Activated T-cell treated with anti-CD3 and anti-CD28 coated beads, Interleukin-2, amount 50 U/mL, for 4 hours (primary cell): ENCODE measurements at places on chromosomes 7 and 10. TPM values are rescaled to one million over a fixed set of nuclear protein-coding genes. Genes with fewer than 3 reads are reported as not detected.

YKT6 gene
- total RNA-seq, result 121 TPM

NDUFB8 gene
- 261 TPM for total RNA-seq

HMX2 gene
- not detected for total RNA-seq

ATRNL1 gene
- total RNA-seq, result 0.11 TPM

SPAM1 gene
- total RNA-seq, result not detected

PTN gene
- not detected for total RNA-seq

CDH23 gene
- 0.71 TPM for total RNA-seq

THSD7A gene
- total RNA-seq, result not detected

CBX3 gene
- 246 TPM for total RNA-seq

DNA sequence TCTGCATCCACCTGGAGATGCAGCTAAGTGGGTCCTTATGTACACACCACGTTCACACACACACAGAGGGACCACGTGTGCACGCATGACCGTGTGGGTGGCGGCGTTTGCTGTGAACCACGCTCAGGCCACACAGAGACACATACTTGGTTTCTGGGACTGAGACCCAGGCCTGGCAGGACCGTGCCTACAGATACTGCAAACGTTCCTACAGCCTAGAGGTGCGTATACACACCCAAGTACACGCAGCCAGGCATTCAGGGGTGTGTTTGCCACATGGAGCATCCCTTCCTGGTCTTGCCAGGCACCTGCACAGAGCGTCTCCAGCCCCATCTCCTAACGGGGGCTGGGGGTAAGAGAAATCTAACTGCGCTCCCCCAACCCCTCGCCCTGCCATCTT, 49.0 kb upstream of the GTF2IRD1 start:
- no peak for DNase-seq

GRCh38 chr10:116780691-116781205, 38.4 kb upstream of the HSPA12A start:
- DNase-seq, result no peak

- DNase-seq, result no peak
Observed at GRCh38 chr7:2116989-2117591, 115.7 kb downstream of the MAD1L1 start.

- no peak for DNase-seq
Observed at GRCh38 chr7:8249121-8249520, 12.8 kb downstream of the ICA1 start.

GRCh38 chr10:36677431-36677768, 448.0 kb upstream of the ANKRD30A start:
- no peak for DNase-seq

DNA sequence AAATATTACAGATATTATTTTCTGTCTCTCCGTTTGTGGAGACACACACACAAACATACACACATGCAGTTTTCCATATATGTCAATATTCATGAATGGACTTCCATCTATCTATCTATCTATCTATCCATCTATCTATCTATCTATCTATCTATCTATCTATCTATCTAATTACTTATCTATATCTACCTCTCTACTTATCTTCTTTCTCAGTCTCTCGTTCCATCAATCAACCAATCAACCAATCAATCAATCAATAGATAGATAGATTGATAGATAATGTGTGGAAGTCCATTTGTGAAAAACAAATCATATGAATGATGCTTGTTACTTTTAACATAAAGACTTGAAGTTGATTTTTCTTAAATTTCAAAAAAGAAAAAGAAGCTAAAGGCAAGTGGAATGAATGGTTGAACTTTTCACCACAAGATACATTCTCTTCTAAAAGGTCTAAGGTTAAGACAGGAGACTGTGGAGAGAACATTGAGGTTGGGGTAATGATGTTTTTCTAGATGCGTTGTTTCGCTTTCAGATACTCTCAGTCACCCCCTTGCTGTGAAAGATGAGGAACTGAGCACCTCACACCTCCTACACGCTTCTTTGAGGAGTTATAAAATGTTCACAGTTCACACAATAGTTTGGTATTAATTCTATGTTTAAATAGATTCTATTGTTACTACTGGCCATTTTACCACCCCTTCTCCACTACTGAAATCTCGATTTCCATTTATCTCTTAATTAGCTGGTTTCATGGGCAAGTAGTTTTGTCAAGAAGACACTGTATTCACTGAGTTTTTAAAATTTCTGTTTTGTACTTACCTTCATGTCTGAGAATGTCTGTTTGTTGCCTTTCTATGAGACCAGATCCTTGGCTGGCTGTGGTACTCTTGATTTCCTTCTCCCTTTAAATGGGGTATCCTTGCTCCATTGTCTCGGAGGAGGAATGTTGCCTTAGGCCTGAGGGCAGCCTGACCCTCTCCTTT, 114.1 kb downstream of the EMX2 start:
- no peak for DNase-seq

GRCh38 chr10:70355051-70356021, 27.1 kb downstream of the LRRC20 start:
- DNase-seq, result no peak

DNA sequence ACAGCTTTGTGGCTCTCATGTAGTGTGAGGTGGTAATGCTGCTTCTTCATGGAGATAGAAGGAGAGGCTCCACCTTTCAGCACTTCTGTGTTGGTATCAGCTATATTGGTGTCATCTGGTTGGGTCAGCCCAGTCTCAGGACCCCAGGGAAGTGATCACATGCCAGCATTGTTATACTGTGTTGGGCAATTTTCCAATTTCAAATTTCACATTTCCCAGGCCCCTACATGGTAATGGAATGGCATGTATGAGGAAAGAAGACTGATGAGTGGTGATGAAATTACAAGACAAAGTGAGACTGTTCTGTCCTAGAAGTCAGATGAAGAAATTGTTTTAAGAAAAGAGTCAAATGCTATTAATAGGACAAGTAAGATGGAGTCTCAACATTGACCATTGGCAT, 3.7 kb upstream of the AKR1C3 start:
- no peak for DNase-seq

GRCh38 chr7:139772873-139773272, 4.9 kb downstream of the HIPK2 start:
- DNase-seq, result no peak

GRCh38 chr10:13809427-13809826, 222.7 kb downstream of the PRPF18 start:
- DNase-seq, result no peak

DNA sequence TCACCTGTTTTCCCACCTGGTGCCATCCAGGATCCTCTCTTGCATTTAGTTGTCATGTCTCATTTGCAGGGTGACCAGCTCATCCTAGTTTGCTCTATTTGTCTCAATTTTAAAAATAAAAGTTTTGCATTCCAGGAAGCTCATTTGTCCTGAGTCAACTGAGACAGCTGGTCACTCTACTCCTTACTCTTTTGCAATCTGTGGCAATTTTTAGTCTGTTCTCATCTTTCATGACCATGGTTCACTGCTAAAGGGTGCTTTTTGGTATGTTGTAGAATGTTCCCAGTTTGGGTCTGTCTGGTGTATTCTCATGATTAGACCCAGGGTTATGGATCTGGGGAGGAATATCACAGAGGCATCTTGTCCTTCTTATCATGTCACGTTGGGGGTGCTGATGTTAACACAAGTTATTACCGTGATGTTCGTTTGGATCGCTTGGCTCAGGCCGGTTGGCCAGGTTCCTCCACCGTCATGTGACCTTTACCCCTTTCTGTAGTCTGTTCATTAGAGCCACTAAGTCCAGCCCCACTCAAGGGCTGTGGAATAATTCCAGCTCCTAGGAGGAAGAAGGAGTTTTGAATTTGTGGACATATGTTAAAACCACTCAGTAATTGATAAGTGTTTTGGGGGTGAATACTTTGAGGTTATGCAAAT, 103.3 kb upstream of the IGFBP3 start:
- no peak for DNase-seq

- no peak for DNase-seq
Observed at GRCh38 chr7:138750901-138751464, 46.8 kb upstream of the TMEM213 start.

GRCh38 chr10:63107943-63108437, 25.1 kb upstream of the NRBF2 start:
- DNase-seq, result no peak

DNA sequence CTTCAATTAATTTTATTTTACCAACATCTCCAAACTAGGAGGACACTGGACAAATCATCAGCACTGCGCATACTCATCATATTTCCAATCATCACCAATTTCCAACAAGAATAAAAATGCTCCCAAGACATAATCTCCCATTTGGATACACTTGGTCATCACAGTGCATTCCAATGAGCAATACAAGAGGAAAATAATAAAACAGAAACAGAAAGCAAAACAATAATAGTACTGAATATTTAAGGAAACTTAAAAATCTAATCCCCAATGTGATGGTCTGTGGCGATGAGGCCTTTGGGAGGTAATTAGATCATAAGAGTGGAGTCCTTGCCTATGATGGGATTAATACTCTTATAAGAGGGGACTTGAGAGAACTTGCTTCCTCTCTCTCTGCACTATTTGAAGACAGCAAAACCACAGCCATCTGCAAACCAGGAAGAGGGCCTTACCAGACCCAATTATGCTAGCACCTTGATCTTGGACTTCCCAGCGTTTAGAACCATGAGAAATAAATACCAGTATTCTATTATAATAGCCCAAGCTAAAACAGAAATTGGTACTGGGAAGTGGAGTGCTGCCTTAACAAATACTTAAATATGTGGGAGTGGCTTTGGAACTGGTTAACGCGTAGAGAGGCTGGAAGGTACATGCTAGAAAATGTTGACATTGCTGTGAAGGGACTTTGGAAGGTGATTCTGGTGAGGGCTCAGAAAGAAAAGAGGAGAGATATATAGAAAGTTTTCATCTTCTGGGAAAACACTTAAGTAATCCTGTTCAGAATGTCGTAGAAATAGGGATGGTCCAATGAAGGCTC, 91.5 kb downstream of the JAZF1 start:
- no peak for DNase-seq

DNA sequence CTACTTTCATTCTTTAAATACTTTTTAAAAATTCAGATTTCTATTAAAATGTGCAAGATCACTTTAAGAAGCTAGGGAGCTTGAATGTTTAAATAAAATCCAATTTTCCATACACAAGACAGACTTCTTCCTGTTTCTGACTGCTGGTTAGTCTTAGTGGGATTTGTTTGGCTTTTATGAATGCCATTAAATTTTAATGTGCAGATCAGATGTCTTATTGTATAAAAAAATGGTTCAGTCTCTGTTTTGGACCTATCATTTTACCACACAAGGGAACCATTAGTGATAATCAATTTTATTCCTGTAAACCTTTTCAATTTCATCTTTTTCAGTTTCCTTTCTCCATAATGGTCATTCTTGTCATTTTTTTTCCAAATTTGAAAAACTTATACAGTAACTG, 63.2 kb downstream of the VCL start:
- no peak for DNase-seq

GRCh38 chr10:5685764-5686240, 1.2 kb downstream of the TASOR2 start:
- no peak for DNase-seq

DNA sequence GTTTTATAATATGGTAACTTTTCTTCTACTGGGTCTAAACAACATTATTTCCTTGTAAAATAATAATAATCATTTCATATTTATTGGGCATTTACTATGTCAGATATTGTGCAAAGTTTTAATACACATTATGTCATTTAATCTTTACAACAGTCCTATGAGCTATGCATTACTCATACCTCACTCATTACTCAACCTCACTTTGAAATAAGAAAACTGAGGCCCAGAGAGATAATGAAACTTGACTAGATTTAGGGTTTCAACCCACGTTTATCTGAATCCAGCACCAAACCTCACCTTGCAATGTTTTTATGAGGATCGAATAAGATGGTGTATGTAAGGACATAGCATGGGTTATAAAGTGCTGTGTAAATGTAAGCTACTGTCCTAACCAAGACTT, 153.2 kb upstream of the SLC13A1 start:
- no peak for DNase-seq

DNA sequence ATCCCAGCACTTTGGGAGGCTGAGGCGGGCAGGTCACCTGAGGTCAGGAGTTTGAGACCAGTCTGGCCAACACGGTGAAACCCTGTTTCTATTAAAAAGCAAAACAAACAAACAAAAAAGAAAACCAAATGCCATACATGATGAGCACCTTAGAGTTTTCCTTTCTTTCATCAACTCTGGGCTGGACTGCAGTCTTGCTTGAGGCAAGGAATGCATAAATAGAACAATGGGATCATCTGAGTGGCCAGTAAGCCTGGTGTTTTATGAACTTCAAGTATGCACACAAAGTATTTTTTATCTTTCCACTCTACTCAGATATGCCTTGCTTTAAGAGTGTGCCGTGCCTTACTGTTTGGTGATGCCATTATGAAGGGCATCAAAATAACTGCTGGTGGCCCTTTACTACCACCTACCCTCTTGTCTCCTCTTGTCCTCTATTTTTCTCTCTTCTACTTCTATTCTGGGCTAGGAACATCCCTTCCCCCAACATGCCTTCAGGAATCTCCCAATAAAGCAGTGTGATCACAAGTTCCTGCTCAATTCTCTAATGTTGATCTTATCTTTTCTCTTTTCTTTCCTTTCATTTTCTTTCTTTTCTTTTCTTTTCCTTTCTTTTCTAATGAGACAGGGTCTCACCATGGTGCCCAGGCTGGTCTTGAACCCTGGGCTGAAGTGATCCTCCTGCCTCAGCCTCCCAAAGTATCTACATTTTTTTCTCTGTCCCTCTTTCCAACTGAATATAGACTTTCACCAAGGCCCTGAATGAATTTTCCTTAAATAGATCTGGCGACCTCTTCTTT, 10.2 kb downstream of the SCD start:
- no peak for DNase-seq

- DNase-seq, result no peak
Observed at GRCh38 chr10:1410032-1410431, 327.3 kb downstream of the ADARB2 start.

- no peak for DNase-seq
Observed at GRCh38 chr7:97450516-97450915, 281.4 kb upstream of the TAC1 start.

DNA sequence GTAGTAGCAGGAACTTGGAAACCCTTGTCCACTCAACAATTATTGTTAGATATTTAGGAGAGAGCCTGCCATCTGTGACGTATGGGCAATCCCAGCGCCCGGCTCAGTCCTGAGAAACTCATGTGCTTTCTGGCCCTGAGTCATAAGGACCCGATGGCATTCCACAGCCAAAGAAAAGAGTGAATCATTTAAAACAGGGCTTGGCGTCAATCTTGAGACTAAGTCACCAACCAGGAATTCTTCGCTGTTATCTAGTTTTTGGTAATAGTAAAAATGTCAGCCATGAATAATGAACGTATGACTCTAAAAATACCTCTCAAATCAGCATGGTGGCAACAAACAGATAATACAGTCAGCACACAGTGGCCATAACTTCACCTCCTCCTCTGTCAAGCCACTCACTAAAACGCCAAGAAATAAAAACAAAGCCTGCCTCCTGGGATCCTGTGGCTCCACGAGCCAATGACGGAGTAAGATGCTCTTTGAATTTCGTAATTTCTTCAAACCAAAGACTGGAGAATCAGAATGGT, 140.8 kb downstream of the ADAM12 start:
- no peak for DNase-seq

GRCh38 chr7:75033064-75033463, 40.5 kb downstream of the RCC1L start:
- no peak for DNase-seq

DNA sequence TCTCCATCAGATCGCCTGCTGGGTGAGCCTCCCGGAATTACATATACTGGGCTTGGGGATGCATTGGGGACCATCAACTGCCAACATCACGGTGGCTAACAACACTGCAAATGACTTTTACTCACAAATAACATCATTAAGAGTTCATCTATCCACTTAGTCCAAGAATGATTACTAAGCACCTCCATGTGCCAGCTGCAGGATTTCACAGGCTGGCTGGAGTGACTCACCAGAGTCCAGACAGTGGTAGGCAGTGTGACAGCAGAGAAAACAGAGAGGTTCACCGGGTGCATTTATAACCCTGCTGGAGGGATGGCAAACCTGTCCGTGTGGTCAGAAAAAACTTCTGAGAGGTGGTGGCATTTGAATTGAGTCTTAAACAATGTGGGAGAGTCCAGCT, 3.2 kb upstream of the IGFBP3 start:
- no peak for DNase-seq
